ENCODE measurements at places on chromosomes 12 and 14. TPM values are rescaled to one million over a fixed set of nuclear protein-coding genes. Genes with fewer than 3 reads are reported as not detected.

Gene POTEM
- not detected for total RNA-seq

Gene PTPRB
- total RNA-seq: 0.06 TPM

Gene HSPA2
- 9.2 TPM for total RNA-seq

Gene NINJ2
- total RNA-seq: 0.37 TPM

Gene TAS2R42
- total RNA-seq: not detected

Gene DLK1
- 1,018 TPM for total RNA-seq
